ENCODE measurements at places on chromosomes 16 and 17.

DNA sequence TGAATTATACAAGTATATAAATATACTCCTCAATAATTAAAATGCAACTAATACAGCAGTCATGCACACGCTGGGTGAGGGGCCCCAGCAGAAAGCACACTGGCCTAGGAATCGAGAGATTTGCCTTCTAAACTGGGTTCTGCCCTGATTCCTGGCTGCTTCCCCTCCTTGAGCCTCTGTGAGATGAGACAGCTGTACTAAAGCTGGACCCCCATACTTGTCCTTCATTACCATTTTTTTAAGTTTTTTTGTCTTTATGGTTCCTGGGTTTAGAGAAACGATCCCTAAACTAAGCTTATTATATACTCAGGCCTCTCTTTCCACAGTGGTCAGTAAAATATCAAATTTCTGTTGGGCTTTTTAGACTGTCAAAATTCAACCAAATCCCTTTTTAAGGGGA lies 195.1 kb upstream of the DYNLRB2 start:
- DNase-seq: no peak

DNA sequence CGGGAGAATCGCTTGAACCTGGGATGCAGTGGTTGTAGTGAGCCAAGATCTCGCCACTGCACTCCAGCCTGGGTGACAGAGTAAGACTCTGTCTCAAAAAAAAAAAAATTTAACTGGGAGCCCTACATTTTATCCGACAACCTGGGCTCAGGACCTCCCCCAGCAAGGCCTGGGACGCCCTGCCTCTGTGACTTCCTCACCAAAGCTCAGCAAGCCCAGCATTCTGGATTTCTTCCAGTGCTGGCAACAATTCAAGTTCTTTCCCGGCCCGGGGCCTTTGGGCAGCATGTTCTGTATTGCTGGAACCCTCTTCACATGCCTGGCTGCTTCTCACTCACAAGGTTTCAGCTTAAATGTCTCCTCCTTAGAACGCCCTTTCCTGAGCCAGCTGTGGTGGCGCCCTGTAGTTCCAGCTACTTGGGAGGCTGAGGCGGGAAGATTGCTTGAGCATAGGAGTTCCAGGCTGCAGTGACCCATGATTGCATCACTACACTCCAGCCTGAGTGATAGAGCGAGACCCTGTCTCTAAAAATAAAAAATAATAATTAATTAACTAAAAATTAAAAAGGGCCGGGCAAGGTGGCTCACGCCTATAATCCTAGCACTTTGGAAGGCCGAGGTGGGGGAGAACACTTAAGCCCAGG lies 15.9 kb upstream of the MEIOB start:
- no peak for DNase-seq

GRCh38 chr17:80119839-80120238 lies 18.5 kb downstream of the GAA start:
- DNase-seq: no peak

DNA sequence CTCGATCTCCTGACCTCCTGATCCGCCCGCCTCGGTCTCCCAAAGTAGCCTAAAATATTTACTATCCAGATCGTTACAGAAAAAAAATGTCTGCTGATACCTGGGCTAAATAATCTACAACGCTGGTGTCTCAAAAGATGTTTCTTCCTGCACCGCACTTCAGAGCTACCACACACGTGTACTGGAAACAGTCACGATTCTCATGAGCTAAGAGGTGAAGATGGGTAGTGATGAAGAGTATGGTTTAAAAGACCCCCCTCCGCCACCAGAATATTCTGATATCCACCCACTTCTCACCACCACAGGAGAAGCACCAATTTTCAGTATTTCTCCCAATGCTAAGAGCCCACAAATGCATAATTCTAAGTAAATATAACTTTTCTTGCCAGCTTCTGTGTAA lies 50.2 kb downstream of the SMG6 start:
- no peak for DNase-seq

DNA sequence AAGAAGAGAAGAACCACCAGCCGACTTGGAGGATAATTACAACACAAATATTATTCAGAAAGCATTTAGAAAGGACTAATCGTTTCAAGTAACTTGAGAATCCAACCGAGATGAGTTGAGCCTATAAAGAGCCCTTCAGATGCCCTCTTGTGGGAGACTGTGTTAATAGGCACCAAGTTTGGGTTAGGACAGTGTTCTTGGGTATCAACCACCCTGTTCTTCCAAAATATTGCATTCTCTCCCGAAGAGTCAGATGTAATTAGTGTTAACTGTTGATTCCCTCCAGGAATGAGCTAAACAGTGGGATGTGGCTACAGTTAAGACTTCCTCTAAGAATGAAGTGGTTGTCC lies 87.8 kb upstream of the NOL11 start:
- DNase-seq: no peak

DNA sequence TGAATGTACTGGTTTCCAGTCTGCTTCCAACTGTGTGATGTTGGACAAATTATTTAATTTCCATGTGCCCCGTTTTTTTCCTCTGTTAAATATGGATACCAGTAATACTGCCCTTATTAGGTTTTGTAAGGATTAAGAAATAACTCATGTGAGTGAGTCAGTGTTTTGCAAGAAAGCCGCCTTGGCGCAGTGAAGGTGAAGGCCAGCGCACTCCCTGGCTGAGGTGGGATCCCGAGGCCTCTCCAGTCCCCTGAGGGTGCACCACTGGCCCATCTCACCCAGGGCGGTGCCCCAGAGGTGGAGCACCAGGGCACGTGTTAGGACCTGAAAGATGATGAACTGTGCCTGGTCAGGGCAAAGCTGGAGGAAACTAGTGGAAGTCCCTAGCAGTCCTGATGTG lies 43.5 kb downstream of the PHKB start:
- DNase-seq: no peak

- DNase-seq: no peak
Observed at GRCh38 chr16:54268766-54269165, 17.8 kb downstream of the IRX3 start.

GRCh38 chr17:63601439-63602371 lies 1.0 kb downstream of the TACO1 start:
- no peak for DNase-seq

DNA sequence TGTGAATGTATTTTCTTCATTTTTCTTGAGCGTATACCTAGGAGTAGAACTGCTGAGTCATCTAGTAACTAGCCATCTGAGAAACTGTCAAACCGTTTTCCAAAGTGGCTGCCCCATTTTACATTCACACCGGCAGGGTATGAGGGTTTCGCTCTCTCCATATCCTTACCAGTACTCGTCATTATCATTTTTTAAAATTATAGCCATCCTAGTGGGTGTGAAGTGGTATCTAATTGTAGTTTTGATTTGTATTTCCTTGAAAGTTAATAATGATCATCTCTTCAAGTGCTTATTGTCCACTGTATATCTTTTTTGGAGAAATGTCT lies 6.0 kb downstream of the RNF157 start:
- DNase-seq: no peak

- DNase-seq: no peak
Observed at GRCh38 chr17:75525806-75526554, 483 bp downstream of the LLGL2 start.

GRCh38 chr16:21570676-21571017 lies 28.7 kb upstream of the METTL9 start:
- DNase-seq: no peak

DNA sequence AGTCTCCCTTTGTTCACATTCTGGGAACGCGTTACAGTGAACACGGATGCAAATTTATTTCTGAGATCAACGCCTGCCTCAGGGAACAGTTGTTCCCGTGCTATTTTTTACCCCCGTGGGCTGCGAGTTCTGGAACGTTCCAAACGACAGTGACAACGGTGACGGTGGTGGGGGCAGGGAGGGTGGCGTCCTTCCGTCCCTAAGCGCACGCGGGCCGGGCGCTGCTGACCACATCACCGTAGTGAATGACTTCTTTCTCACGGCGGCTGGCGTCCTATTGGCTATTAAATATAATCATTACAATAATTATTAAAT lies 45.1 kb upstream of the SSTR5 start:
- DNase-seq: no peak

DNA sequence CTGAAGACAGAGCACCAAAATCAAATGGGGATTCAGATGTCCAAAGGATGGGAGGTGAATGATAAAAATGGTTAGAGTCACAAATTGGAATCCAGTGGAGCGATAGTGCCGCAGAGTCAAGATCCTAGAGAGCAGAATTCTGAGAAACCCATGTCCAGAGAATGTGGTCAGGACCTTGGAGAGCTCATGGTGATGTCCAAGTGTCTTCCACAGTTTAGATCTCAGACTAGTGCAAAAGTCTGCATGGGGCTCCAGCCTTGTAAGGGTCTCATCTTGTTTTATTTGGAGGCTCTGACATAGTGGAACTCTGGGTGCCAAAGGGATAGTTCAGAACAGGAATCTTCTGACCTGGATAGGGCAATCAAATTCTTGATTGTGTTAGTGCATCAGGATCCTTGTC lies 245.9 kb upstream of the HSBP1 start:
- DNase-seq: no peak

- no peak for DNase-seq
Observed at GRCh38 chr17:74227271-74228080, 14.1 kb downstream of the TTYH2 start.

GRCh38 chr17:76755285-76755684 lies 17.4 kb downstream of the MFSD11 start:
- no peak for DNase-seq

DNA sequence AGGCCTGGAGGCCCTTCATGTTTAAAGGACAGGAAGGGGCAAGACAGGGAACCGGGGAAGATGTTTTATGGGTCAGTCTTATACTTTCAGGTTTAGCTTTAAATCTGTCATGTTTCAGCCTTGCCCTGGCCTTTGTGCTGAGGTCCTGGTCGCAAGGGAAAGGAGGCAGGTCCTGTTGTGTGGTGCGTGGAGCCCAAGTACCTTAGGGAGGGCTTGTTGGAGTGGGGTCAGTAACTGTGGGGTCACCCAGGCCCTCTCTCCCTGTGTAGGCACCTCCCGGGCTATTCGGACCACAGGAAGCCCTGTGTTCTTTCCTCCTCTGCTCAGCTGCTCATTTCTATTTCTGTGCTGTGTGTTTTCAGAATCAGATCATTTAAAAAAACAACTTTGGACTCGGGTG lies 42.7 kb downstream of the MPRIP start:
- no peak for DNase-seq

DNA sequence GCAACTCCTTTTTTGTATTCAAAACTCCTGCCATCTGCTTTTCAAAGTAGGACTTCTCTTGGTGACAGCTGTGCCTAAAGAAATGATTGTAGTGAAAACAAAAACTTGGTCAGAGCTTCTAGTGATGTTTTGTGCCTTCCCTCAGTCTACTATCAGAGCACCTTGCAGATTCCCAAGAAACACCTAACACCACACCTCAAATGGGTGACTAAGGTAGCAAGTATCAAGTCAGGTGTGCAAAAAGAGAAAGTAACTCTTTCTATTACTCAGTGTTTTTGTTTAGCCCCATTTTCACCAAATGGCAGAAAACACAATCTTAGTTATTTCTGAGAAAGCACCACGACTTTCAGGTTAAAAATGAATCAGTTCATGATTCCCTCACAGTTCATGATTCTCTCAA lies 2.0 kb upstream of the PMFBP1 start:
- DNase-seq: no peak

DNA sequence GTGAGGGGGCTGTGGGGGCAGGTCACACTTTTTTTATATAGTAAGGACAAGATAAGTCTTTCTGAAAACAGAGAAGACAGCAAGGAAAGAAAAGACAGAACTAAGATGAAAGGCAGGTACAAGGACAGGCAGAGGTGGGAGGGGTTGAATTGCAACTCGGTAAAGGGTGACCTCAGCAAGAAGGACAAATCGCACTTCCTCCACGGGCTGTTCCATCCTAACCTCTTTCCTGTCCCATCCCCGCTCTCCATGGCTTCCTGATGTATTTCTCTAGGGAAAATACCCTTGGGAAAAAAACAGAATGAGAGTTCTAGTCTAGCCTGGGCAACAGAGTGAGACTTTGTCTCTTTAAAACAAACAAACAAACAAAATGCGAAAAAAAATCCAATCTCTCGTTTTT lies 57.3 kb downstream of the ARHGAP17 start:
- DNase-seq: no peak

GRCh38 chr17:81489012-81489997 lies 23.3 kb downstream of the ACTG1 start:
- no peak for DNase-seq

DNA sequence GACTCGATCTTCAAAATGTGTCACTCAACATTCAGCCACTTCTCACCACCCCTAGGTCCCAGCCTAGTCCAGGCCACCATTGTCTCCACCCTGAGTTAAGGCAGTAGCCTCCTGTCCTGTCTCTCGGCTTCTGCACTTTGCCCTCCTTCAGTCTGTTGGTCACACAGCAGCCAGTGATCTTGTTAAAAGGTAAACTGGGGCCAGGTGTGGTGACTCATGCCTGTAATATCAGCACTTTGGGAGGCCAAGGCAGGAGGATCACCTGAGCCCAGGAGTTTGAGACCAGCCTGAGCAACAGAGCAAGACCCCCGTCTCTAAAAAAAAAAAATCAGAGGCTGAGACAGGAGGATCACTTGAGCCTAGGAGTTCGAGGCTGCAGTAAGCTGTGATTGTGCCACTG lies 25.8 kb downstream of the WWP2 start:
- no peak for DNase-seq

DNA sequence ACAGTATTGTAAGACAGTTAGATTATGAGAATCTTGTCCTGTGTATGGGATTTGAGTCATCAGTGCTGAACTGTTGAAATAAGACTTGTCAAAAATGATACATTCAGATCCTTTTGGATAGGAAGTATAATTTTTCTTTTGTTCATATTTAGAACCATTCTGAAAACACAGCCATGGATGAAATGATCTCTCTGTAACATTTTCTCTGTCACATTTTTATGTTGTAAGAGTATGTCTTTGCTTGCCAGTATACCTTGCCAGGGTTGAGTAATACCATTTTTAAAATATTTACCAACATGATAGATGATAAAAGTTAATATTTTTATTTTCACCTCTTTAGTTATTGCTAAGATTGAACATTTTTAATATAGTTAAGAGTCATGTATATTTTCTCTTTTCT lies 45.0 kb downstream of the NSRP1 start:
- no peak for DNase-seq

DNA sequence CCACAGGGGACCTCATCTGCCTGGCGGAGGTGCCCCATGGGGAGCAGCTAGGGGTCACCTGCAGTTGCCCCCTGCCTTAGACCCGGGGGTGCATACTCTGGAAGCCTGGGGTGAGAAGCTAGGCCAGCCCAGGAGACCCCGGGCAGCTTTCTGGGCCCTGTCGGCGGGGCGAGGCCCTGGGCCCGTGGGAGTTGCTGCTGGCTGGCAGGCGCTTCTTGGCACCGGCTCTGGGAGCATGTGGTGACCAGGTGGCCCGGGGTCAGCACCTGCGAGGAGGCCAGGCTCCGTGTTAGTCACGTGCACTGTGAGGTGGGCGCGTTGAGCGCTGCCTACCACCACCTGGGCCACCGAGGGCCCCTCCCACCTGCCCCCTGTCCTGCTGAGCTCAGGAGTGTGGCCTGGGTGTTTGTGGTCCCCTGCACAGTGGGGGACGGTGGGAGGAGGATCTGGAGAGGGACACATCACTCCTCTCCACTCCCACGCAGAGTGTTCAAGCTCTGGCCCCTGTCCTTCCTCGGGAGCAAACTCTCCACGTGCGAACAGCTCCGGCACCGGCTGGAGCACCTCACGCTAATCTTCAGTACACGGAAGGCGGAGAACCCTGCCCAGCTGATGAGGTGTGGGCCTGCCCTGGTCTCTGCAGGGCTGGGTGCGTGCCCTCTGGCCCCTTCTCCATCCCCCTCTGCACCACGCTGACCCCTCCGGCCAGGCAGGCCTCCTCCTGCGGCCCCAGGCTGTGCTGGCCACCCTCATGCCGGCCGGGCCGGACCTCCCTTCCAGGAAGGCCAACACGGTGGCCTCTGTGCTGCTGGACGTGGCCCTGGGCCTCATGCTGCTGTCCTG lies 5.8 kb downstream of the PIGQ start:
- no peak for DNase-seq
